ENCODE measurements at places on chromosomes 4 and X.

- peak; percentile 15 for DNase-seq
These were observed 646 bp downstream of the TIGD4 start for GRCh38 chr4:152778656-152779512.

DNA sequence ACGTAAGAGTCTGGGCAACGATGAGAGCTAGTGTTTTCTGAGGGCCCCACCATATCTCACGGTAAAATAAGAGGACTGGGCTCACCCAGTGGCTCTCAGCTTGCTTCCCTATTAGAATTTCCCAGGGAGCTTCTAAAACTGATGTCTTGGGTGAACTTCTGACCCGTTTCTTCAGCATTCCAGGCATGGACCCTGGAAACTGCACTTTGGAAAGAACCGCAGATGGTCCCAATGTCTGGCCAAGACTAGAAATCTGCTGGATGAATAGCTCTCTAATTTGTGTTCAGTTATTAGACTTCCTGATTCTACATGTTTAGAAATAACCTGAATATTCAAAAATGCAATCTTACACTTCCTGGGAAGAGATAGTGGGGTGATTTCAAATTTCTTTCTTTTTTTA, 127.8 kb downstream of the ANOS1 start:
- no peak for DNase-seq

DNA sequence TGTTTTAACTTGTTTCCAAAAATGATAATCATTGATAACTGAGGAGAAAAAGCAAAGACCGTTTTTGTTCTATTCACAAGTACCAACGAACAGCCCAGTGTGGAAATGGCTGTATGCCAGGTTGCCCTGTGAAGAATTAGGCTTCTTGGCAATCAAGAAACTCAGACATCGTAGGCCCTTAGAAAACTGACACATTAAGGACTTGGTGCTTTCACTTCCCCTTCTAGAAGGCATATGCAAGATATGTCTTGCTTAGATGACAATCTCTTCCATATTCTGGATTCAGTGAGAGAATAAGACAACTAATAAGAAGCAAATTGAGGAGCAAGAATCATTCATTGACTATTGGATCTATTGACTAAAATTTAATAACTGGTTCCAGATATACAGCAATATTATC, 56.6 kb downstream of the ANAPC10 start:
- no peak for DNase-seq

GRCh38 chrX:39848900-39849299, 248.9 kb downstream of the BCOR start:
- no peak for DNase-seq

GRCh38 chr4:119041396-119041795, 94.2 kb upstream of the MYOZ2 start:
- DNase-seq, result no peak

GRCh38 chrX:42247241-42247640, 323.9 kb upstream of the CASK start:
- DNase-seq, result no peak

GRCh38 chrX:1223242-1223600, 10.8 kb upstream of the CRLF2 start:
- DNase-seq, result no peak

DNA sequence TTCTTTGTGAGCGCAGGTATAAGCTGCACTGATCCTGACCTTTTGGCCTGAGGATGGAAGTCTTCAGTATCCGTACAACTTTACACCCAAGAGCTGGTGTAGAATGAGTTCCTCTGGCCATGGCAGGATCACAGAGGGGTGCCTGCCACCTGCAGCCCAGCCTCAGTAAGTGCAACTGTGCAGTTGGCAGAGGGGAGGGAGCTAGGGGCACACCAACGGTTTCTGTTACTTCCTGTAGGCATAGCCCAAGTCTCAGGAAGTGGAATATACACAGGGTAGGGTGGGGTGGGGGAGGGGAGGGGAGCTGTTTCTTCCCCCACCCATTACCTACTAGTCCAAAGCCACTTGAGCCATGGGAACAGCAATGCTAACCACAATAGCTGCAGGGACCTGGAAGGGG, 85.4 kb upstream of the GBA3 start:
- DNase-seq, result no peak

GRCh38 chr4:25401066-25401465, 24.0 kb downstream of the ANAPC4 start:
- no peak for DNase-seq

DNA sequence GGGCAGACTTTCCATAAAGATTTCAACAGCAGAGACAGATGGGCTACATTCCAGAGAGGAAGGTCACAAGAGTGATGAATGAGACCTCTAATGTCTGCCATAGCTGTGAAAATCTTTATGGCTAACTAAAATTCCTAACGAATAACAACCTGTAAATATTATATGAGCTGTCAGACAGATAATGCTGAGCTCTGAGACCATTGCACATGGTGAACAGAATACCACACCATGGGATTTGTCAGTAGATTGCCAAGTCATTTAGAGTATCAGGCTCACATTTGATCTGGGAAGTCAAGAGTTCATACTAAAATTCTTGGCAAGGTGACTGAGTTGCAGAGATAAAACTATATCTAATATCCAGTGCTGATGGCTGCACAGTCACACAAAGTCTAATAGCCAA, 259.2 kb upstream of the FTHL17 start:
- no peak for DNase-seq

DNA sequence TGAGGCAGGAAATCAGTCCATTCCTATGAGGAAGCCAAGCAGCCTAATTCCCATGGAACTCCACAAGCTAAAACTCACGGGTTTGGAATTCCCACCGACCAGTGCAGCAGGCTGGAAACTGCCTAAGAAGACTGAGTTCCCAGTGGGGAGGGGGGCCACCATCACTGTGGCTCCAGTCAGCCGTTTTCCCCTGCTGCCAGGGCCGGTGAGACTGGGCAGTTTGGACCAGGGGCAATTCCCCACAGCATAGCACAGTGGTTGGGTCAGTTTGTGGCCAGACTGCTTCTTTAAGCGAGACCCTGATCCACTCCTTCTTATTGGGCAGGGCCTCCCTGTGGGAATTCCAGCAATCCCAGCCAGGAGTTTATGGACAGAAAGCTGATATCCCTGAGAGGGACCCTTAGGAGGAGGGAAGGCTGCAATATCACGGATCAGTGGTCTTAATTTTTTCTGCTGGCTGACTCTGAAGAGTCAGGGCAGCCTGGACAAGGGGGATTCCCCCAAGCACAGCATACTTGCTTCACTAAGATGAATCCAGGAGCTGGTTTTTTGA, 20.7 kb downstream of the PAGE5 start:
- peak; percentile 23 for DNase-seq

DNA sequence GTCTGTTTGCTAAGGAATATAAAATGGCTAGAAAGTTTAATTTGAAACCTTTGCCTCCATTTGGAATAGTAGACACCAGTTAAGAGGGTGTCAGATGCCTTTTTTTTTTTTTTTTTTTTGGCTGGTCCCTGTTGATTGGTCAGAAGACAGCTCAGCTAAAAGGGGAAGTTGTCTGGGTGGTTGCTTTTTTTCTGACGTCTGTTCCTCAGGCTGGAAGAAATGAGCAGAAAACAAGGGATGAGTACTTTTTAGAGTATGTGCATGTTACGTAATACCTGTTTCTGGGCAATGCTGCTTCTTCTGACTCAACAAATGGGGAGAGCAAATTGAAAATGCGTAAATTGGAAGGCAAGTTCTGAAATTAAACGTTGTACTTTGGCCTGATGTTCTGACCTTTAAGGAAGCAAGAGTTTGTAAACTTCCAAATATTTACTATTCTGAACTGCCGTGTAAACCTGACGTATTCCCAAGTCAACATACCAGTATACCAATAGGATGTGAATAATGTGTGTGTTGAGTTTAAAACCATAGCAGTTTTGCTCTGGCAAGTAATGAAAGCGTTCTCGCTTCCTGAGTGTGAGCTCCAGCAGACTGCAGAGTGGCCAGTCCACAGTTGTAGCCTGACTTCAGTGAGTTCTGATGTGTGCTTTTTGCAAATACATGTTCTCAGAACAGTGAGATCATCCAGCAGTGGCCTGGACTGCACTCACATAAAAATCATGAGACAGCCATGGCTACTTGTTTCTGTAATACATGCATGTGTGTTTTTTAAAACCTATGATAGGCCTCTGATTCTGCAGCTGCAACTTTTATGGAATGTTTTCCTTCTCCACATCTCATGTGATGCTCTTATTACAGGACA, 1.7 kb downstream of the SAT1 start:
- DNase-seq, result no peak

GRCh38 chr4:886244-886643, 45.9 kb downstream of the GAK start:
- no peak for DNase-seq

GRCh38 chr4:152512483-152512882, 23.4 kb downstream of the FBXW7 start:
- no peak for DNase-seq

GRCh38 chrX:96846841-96847240, 36.9 kb upstream of the RPA4 start:
- DNase-seq, result no peak

- no peak for DNase-seq
These were observed 89.3 kb upstream of the UGT8 start for GRCh38 chr4:114509340-114509739.

DNA sequence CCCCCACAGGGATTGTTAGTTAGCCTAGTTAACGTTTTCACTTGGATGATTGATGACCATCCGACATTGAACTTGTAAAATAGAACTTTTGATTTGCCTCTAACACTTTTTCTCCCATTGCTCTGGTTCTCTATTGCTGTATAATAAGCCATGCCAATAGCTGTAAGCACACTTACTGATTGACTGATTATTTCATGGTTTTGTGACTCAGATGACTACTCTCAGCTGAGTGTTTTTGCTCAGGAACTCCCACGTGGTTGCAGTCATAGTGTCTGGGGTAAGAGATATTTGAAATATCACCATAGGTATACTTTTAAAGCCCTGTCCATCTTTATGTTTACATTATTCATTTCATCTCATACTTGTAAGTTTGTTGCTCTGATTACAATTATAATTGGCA, 1285.5 kb downstream of the STIM2 start:
- no peak for DNase-seq

DNA sequence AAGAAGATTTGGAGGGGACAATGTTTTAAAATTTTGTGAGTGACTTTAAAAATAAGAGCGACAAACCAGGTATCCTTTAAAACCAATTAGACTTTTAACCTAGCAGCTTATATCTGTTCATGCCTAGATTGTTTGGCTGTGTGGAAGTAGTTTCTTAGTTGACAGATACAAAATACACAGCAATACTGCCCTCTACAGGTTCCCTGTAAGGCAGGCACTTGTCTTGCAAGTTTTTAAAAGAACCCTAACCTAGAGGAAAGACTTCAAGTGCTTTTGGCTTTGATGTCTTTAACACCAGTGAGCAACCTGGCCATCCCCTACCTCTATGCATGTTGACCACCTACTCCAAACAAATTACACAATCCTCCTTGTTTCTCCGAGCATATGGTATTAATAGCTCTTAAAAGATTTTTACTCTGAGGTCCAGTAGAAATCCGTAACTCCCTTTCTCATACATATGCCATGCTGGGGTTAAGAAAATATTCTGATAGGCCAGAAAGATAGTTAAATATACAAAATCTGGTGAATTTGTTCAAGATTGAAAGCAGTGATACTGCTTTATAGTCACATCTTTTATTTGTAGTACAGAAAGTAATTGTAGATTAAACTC, 273.0 kb downstream of the ARHGAP24 start:
- DNase-seq, result peak; percentile 61

DNA sequence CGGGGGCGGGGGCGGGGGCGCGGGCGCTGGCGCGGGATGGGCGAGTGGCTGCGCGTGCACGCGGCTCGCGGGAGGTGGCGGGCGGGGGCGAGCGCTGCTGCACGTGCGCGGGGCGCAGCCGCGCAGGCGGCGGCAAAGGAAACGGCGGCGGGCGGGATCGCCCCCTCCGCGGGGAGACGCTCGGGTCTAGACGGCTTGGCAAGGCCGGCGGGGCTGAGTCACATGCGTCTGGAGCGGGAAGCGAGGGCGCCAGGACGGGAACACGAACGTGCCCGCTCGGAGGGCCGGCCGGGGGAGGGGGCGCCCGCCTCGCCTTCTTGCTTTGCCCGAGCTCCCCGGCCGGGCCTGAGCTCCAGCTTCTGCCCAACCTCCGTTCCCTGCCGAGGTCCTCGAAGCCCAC, 4.3 kb upstream of the HAUS7 start:
- no peak for DNase-seq

All from left renal cortex interstitium (tissue), 4 donors.